ENCODE measurements at places on chromosomes 1 and 21.

DNA sequence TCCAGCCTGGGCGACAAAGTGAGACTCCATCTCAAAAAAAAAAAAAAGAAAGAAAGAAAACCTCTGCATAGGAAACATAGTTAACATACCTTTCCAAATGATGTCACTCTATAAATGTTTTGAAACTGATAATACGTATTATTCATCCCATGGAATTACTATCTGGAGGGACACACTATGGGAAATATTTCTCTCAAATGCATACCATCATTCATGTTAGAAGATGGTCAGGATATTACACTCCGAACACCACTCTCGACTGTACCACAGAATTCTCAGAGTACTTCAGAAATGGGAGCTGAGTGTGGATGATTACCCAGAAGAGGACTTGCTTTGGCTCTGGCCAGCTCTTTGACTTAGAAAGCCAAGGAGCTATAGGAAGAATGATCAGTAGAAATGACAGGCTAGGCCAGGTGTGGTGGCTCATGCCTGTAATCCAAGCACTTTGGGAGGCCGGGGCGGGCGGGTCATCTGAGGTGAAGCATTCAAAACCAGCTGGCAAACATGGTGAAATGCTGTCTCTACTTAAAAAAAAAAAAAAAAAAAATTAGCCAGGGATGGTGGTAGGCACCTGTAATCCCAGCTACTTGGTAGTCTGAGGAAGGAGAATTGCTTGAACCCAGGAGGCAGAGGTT is 5.2 kb upstream of the LIN28A start:
- no peak for DNase-seq

DNA sequence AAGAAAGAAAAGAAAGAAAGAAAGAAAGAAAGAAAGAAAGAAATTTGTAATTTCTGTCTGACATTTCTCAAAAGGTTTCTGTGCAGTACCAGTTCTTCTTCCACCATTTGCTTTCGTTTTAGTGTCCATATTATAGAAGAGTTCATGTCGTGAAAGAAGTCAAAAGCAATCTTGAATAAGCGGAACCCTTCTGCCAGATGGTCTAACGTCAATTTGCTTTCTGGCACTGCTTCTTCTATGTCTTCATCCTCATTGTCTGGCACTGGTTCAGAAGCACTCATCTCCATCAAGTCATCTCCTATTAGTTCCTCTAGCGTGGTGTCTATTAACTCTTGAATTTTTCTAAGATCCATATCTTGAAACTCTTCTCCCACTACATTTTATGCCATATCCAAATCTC is 170.0 kb upstream of the KCTD3 start:
- DNase-seq = no peak

DNA sequence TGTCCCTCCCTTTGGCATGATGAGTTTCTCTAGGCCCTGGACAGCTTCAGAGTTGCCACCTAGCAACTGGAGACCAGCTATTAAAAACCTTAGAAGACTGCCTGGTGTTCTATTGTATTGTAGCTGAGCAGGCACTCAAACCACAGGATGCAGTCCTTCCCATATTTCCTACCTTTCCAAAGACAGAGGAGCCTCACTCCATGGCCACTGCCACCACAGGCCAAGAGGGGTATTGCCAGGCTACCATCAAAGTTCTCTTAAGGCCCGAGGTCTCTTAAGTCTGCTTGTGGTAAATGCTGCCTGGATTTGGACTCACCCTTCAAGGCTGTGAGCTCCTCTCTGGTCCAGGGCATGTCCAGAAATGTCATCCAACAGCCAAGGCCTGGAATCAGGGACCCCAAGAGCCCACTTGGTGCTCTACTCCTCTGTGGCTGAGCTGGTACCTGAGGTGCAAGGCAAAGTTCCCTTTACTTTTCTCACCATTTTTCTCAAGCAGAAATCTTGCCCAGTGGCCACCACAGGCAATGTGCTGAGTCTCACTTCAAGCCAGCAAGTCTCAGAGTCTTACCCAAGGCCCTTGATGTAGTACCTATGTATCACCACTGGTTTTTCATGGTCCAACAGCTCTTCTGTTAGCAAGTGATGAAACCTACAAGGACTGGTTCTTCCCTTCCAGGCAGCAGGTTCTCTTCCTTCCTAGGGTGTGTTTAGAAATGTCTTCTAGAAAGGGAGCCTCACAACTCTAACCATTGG is 269.4 kb downstream of the AMY1C start:
- DNase-seq = no peak

DNA sequence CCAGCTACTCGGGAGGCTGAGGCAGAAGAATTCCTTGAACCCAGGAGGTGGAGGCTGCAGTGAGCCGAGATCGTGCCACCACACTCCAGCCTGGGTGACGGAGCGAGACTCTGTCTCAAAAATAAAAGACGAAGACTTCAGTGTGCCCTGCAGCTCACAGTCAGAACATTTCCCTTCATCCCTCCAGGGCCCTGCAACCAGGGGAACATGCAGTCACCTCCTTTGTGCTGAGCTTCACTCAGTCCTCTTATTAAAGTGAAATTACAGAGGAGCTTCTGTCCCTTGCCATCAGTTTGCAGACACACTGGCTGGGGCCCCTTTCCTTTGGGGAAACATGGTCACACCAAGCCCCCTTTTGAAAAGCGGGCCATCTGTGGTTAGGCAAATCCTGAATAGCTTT is 24.2 kb downstream of the FHAD1 start:
- DNase-seq = no peak

DNA sequence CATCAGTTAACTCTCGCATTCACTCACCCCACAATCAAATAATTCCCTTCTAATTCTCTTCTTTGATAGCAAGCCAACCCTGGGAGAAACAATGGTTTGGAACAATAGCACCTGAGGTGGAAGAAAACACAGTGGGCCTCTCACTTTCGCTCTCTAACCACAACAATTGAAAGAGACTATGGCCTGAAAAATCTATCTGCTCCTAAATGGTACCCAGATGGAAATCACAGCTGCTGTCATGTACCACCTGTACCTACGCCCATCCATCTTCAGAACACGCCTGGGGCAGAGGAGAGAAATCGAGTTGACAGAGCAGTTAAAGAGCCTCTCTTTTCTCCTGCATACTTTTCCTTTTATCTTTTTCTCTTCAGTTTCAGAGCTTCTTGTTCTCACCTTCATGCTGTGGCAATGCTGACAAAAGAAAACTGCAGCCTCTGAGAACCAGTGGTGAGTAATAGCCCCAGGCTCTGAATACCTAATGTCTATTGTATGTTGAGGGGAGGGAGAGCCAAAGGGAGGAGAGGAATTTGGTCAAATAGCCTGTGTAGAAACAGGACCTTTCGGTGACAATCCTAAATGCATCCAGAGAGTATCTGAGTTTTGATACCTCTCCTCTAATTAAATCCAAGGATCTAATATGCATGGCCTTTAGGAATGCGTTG is 57.7 kb downstream of the ZC3H11B start:
- peak; percentile 46 for DNase-seq

GRCh38 chr1:206715552-206716158 is 30.9 kb downstream of the MAPKAPK2 start:
- DNase-seq = no peak

GRCh38 chr1:164633997-164634396 is 75.0 kb downstream of the PBX1 start:
- DNase-seq = no peak

GRCh38 chr1:241229216-241229615 is 127.8 kb downstream of the RGS7 start:
- DNase-seq = no peak

- no peak for DNase-seq
Observed at GRCh38 chr21:28492127-28492526, 500.6 kb downstream of the LTN1 start.

DNA sequence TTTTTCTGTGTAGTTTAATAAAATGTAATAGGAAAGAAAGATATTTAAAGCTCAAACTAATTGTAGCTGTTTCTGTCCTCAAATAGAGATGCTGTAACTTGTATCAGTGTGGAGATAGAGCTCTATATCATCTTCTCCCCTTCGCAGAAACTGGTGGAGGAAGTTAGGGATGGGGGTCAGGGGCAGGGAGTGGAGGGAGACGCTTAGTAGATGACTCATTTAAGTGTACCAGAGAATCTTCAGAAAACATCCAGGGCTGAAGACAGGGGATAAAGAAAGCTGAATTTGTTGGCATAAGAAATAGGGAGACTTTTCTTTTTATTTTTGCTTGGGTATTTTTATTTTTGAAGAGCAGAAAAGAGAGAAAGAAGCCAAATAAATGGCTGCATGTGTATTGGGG is 282.6 kb upstream of the DPYD start:
- no peak for DNase-seq

DNA sequence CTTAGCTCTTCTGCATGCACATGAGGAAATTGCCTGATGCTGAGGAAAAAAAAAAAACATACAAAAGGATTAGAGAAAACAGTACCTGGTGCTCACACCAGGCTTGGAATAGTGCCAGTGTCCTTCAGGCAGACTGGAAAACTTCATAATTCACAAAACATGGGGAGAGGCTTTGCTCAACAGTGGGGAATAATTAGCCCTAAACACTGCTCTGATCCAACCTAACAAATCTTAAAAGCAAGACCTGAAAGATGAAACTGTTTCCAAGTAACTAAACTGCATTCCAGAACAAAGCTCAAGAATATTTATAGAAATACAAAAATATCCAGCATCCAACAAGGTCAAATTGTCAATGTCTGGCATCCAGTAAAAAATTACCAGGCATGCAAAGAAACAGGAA is 124.8 kb downstream of the AK5 start:
- no peak for DNase-seq

DNA sequence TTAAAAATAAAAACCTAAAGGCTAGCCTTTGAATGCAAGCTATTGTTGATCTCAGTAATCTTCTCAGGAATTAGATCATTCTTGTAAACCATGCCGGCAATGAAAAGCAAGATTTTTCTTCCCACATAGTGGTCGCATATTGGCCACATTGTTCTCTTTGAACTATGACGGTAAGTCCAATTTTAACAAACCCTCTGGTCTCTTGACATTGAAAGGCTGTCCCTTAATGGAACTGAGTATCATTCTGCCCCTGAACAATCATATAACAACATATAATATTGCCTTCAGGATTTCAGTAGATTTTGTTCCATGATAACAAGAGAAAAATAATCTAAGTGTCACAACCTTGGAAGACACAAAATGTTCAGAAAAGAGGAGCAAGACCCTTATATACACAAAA is 1.3 kb downstream of the TNNI3K start:
- DNase-seq = no peak

DNA sequence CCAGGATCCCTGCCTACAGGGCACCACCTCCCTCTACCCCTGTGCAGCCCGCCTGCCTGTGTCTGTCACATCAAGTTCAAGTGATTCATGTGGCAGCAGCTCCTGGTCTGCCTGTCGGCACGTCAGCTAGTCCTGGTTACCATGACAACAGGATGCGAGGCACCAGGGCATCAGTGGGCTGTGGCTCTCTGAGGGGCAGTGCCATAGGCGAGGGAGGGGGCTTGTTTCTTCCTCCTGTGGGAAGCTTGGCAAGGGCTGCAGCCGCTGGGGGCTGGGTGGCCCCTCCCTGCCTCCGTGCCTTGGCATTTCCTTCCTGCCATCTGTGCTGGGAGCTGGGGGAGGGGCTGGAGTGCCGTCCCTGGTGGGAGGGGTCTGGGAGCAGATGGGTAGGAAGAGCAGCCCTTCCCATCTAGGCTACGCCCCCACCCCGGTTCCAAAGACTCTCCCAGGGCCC is 43.1 kb downstream of the FOXO6 start:
- no peak for DNase-seq

GRCh38 chr1:87274851-87275250 is 53.8 kb upstream of the LMO4 start:
- no peak for DNase-seq

- no peak for DNase-seq
Observed at GRCh38 chr1:171901245-171901644, 59.9 kb downstream of the DNM3 start.

DNA sequence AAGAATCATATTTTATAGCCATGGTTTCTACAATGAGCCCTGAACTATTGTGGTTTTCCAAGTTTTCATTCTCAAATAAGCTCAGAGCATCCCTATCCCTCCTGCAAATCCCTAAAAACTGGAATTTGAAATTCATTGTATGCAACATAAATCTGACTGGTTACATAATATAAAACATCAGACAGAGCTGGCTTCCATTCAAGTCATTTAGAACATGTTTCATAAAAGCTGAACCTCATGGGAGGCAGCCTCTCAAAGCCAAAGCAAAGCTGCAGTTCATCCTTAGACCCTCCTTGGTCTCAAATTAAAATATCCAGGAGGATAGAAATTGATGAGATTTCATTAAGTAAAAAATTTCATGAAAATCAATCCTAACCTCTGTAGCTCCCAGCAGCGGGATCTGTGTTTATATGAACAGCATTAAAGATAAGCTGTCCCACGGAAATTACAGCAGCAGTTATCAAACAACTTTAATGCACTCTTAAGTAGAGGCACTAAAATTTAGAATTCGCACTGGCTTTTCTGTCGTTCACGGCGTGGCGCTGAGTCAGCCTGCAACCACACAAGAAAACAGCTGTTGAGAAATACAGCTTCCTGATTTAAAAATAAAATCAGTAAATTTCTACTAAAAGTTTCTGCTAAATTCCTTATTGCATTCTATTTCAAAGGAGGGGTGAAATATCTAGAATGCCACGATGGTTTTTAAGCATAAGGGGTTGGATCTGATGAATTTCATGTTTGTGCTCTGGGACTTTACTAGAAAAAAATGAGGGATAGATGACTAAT is 99.9 kb upstream of the TIAM1 start:
- DNase-seq = no peak

DNA sequence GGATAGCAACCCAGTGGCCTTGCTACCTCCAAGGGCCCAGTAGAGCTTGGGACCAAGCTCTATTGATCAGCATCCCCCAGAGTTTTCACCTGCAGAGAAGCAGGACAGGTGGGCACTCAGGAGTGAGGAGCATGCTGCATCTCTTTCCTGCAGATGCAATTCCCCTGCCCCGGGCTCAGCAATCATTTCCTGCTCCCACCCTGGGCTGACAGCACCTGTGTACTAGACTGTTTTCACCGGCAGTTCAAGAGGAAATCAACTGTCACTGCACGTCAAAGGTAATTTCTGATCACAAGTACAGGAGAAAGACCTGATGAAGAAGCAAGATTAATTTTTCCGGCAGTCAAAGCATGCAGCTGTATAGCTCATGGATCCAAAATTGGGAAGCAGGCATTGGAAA is 8.8 kb upstream of the NT5C1A start:
- DNase-seq = no peak

- no peak for DNase-seq
Observed at GRCh38 chr1:4380564-4381168, 273.7 kb upstream of the AJAP1 start.

DNA sequence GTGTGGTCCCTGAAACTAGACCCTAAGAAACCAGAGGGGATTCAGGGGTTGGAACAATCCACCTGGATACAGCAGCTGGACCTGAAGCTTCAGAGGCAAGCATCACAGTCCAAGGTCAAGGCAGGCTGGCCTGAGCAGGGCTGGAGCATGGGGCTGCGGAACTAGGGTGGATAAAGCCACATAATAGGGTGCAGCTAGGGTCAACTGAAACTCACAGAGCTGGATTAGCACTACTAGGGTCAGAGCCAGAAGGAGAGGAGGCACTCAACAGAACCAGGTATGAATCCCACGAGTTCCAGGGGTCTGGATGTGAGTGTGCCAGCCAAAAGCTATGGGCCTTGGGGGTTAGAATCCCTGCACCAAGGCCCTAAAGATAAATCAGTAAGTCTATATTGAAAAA is 231.0 kb upstream of the KIAA0040 start:
- no peak for DNase-seq
